ENCODE measurements at places on chromosomes 7 and 10. TPM values are rescaled to one million over a fixed set of nuclear protein-coding genes. Genes with fewer than 3 reads are reported as not detected.

STAG3 gene
- total RNA-seq = 0.78 TPM

MPP7 gene
- total RNA-seq = 1.4 TPM

PIK3CG gene
- total RNA-seq = 3.3 TPM

DNA sequence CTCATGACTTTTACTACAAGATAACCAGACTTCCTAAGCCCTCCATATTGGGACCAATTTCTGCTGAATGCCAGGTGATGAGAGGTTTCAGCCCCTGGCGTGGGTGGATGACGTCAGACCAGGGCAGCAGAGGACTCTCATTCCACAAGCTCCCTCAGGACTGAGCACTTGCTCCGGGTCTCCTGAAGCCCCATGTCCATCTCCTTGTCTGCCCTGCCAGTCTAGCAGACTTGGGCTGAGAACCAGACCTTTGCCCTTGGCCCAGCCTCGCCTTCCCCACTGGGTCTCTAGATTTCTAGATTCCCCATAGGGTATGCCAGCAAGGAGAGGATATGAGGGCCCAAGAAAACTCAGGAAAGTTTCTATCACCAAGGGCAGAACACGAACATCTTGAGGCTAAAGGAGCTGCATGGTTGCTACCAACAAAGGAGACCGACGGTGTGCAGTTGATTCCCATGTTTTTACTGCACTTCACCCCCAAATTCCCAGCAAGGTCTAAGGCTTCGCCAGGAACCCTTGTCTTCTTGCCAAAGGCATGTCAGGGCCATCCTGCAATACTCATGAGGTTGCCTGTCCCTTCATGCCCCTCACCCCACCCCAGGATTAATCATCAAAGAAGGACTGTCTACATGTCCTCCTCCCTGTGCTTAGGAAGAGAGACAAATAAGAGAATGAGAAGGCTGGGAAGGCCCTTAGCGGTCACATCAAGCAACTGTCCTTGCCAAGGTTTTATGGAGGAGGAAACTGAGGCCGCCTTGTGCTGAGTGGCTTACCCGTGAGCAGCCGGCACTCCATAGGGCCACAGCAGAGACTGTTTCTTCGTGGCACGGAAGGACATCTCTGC, 96.5 kb upstream of the MACROH2A2 start:
- DNase-seq = no peak

DNA sequence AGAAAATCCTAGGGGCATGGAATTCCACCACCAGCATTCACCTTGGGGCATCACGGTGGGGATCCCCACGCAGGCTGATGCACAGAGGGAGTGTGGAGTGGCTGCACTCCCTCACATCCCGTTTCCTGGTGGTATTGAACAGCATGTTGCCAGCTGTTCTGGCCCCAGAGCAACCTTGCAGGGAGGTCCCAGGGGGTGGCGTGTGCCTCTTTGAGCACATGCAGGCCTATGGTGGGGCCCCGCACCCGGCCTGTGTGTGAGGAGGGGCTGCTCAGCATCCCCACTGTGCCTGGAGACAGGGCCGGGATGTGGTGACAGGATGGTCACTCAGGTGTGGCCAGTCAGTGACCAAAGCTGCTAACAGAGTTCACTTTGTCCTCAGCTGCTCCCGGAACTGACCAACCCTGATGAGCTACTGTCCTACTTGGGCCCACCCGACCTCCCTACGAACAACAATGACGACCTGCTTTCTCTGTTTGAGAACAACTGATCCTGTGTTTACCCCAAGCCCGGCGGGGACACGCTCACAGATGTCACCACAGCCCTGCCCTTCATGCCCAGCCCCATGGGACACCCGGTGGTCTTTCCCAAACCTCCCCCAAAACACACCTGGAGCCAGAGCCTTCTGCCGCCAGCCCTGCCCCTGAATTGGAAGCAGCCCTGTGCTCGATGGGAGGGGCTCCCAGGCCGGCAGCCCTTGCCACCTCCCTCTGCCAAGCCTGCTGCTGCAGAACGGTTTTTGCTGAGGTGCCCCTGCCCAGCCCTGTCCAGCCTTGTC, 18.7 kb downstream of the ZMIZ2 start:
- no peak for DNase-seq

DNA sequence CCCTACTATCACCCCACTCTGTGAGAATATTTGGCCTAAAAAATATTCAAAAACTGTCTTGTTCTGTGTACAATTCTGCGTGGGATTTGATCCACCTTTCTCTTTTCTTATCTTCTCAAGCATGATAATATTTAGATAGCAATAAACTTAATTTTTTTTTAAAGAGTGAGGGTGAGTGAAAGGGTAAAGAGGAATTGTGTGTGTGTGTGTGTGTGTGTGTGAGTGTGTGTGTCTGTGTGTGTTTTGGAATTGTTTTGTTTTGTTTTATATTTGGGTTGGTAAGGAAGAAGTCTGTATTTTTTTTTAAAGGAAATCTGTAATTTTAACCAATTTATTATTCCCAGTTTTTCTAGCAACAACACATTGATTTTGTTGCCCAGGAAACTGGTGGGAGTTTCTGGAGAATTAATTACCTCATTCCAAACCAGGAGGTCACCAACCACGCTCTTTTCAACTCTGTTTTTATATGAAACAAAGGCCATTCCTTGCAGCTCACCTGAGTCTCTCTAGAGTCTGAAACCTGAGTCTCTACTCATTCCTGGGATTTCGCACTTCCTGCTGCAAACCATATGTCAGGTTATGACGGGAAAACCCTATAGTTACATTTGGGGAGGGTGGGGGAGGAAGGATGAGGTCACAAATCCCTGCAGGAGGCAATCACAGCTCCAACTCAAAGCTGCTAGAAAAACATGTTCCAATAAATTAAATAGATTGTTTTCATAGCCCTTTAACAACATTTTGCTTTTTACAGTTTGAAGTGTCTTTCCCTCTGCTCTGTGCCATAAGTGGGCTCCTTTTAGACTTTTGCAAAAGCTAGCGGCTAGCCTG, 38.1 kb upstream of the XPNPEP1 start:
- no peak for DNase-seq

- DNase-seq = no peak
Observed at GRCh38 chr10:1488970-1489548, 248.3 kb downstream of the ADARB2 start.

- DNase-seq = no peak
Observed at GRCh38 chr10:13869295-13869664, 282.5 kb downstream of the PRPF18 start.
